ENCODE measurements at places on chromosomes 12 and 14.

DNA sequence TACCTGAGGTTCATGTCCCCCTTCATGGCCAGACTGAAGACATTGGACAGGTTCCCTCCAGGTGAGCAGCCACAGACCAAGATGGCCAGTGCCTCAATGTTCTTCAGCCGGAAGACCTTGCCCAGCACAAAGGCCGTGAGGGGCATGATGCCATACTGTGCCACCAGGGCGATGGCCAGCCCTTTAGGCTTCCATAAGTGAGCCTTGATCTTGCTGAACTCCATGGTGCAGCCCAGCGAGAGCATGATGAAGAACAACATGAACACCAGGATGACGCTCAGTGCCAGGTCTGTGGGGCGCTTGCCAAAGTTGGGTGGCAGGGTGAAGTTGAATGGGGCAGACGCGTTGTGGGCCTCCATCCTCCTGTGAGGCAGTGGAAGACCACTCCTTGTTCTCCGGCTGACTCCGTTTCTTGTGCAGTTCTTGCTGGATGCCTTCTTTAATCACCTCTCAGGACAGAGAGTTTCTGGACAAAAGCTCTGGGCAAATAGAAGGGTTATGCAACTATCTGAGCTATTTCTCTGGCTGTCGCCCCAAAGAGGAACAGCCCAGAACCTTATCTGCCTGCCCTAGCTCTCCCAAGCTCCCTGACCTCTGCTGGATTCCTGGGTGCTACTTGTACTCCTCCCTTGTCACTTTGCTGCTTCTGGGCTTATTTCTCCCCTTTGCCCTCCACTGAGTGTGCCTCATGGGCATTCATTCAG is at the start of gene SLC10A1:
Gene SLC10A1, minus strand, starts transcription at position 445 of the 704 bp plus-strand sequence. Its CDS starts 86 bp downstream, at position 359.
- no peak for DNase-seq

DNA sequence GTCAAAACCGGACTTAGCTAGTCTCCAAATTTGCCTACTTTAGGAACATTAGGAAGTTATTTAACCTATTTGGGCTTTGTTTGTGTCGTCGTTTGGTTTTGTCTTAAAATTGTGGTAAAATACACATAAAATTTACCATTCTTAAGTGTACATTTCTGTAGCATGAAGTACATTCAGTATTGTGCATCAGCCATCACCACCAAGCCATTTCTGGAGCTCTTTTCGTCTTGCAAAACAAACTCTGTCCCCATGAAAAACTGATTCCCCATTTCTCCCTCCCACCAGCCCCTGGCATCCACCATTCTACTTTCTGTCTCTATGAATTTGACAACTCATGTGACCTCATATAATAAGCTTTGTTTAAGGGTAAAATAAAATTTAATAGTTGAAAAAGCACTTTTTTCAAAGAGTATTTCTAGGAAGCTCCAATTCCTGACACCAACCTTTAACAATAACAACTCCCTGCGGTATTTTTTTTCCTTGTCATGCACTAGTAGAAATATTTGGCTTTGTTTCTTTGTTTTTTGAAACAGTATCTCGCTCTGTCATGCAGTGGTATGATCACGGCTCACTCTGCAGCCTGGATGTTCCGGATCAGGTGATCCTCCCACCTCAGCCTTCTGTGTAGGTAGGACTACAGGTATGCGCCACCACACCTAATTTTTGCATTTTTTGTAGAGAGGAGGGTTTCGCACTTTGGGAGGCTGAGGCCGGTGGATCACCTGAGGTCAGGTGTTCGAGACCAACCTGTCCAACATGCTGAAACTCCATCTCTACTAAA is 3.6 kb upstream of the UBC start:
- DNase-seq, result no peak

DNA sequence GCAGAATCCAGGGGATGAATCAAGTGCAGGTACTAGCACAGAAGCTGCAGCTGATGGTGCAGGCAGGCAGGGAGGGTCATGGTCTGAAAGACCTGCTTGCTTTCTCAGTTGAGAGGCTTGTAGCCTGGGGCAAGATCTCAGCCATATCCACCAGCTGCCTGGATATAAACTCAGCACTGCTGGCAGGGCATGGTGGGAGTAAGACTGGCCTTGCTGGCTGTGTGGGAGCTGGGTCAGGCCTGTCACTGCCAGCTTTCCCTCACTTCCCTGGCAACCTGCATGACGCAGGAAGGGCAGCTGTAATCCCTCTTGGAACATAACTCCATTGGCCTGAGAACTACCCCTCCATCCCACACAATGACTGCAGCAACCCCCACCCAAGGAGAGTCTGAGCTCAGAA is 230.1 kb downstream of the ANO6 start:
- DNase-seq, result no peak

GRCh38 chr14:67704484-67705089 is 2.9 kb downstream of the RDH12 start:
- no peak for DNase-seq

GRCh38 chr14:95483309-95484165 is 32.9 kb downstream of the SYNE3 start:
- no peak for DNase-seq

- no peak for DNase-seq
These were observed 8.0 kb downstream of the KMT2D start for GRCh38 chr12:49052451-49053208.

DNA sequence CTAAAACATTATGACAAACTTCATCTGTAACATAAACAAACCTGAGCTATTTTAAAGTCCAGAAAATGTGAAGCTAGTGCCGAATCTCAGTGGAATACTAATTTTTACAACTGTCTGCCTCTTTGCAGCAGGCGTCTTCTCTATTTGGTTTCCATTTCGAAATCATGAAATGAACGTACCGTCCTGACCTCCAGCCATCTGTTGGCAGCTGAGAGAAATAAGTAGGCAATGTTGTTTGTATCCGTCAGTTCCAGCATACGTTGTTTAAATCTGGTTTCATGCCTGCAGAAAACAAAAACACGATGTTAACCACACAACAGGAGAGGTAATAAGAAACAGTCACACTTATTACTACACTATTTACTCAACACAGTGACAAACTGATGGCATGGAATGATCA is 54.3 kb upstream of the KCNJ8 start:
- DNase-seq, result no peak

- no peak for DNase-seq
These were observed 318.5 kb upstream of the TBX3 start for GRCh38 chr12:115002434-115002833.

DNA sequence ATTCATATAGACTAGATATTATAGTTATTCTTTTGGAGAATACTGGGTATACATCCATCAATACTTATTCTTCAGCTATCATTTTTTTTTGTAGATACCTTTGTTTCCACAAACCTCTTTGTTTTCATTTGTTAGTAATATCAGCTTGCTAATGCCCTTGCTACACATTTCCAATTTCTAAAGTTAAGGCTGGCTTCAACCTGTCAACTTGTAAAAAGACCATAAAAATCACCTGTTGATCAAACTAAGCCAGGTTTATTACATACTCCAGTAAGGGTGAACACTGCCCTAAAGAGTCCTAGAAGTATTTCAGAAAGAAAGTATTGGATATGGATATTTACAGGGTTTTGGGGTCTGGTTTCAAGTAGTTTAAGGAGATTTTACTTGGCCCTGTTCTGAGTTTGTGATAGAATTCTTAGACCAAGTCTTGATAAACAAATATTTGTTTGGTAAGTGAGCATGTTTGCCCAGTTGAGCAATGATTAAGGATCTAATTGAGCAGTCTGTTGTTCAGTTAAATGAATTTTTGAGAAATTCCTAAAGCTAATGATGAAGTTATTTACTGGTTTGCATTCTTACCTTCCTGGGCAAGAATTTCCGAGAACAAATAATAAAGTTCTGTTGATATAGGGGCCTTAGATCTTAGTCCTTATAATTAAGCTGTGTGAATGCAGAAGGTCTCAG is 52.8 kb upstream of the LRTM2 start:
- no peak for DNase-seq

- no peak for DNase-seq
These were observed 1.2 kb downstream of the ITGB7 start for GRCh38 chr12:53205747-53206419.

GRCh38 chr14:61533513-61534255 is 161.6 kb upstream of the HIF1A start:
- no peak for DNase-seq

DNA sequence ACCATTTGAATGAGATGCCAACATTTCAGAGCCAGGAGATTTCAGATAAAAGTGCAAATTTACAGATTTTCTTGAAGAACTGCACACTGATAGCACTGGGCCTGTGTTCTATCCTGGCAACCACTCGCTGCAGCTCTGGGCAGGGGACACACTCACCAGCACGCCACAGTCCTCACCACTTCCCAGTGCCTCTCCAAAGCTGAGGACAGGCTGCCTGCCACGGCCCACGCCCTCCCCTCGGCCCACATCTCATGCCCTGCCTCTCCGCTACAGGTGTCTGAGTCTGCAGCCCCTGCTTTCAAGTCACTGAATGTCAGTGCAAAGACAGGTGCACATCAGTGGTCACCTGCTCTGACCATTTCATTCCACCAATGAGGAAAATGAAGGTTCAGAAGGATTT is 12.7 kb downstream of the CAMKK2 start:
- no peak for DNase-seq

- DNase-seq, result no peak
These were observed 181.9 kb downstream of the PAH start for GRCh38 chr12:102735104-102735503.

GRCh38 chr14:20555845-20556244 is 5.0 kb downstream of the RNASE9 start:
- no peak for DNase-seq

DNA sequence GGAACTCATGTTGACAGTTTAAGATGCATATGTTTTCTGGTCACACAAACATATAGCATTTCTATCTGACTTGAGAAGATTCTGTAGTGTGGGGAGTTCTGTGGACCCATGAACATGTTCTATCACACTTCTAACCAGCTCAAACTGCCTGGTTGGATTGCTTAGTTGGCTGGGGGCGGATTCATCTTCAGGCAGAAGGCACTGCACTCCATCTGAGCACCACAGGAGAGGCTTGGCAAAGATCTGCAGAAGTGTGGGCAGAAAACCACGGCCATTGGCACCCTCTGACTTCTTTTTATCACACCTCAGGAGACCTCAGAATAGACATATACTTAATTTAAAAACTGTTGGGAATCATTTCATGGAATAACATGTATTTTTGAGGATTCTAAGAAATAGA is 68.5 kb downstream of the LIN7A start:
- no peak for DNase-seq

DNA sequence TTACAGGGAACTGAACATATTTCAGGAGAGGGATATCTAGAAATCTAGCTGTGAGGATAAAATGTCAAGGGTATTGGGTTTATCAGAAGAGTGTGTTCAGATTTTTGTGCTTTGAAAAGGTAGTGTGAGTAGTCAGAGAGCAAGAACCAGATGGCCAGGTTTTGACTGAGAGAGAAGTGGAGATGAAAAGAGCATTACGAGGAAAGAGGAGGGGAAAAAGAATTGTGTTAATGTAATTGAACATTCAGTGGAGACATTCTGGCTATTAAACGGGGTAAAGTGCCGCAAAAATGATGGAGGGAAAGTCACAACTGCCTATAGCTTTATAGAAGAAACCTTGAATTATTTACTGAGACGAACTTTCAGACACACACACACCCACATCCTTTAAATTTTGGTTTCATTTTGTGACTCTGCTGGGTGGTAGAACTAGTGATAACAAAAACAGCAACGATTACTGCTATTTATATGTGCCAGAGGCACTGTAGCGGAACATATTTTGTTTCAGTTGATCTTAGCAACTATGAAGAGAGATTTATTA is 213.6 kb downstream of the ERC1 start:
- no peak for DNase-seq

DNA sequence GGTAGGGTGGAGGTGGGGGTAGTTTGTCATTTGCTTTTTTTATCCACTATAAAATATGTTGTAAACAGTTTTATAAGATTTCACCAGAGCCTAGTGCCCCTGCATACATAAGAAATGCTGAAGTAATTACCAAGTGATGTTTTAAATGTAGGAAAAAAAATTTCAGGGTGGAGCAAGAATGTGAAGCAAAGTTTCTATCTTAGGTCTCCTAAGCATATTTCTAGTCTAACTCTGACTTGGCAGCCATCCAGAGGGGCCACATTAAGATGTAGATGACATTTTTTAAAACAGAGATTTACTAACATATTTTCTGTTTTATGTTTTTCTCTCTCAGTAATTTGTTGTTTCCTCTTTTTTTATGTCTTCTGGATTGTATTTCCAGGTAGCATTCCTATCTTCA is 15.8 kb upstream of the KRAS start:
- no peak for DNase-seq
